Central memory CD8-positive, alpha-beta T cell (primary cell): ENCODE measurements at places on chromosomes 3 and 15.

DNA sequence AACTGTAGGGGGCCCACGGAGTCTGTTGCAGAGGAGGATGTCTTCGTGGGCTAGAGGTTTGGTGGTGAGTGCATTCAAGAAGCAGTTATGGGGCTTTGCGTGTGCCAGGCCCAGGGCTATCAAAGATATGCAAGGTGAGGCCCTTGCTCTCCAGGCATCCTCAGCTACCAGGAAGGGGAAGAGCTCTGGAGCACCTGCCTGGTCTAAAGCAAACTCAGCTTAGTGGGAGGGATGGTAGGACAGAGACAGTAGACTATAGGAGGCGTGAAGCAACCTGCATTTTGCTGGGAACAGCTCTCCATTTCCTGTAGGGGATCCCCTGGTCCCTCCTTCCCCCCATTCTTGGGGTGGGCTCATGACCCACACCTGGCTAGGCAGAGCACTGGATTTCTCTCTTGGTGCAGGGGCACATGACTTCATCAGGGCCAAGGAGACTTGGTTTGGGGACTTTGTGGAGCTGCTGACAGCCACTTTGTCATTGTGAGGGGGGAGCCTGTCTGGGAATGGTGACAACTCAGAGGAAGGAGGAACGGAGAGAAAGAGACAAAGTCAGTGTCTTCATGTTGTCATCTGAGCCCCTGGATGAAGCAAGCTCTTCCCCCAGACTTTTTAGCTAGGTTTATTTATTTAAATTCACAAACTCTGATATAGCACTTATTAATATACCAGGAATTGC is 8.6 kb upstream of the EEFSEC start:
- no peak overlapping the region for H3K27ac ChIP-seq
- DNase-seq = no peak
- H3K4me1 ChIP-seq = no peaks in the 10 kb centered on the region
- peaks cover 1% of the 10 kb centered on the region for H3K36me3 ChIP-seq
- no peaks in the 10 kb centered on the region for H3K27me3 ChIP-seq

GRCh38 chr3:41173926-41174885 is 25.1 kb upstream of the CTNNB1 start:
- no peaks in the 10 kb centered on the region for H3K4me1 ChIP-seq
- H3K27ac ChIP-seq = no peak overlapping the region
- H3K27me3 ChIP-seq = peaks cover 41% of the 10 kb centered on the region
- no peaks in the 10 kb centered on the region for H3K36me3 ChIP-seq
- DNase-seq = no peak

GRCh38 chr3:112304611-112305010 is 10.6 kb upstream of the SLC9C1 start:
- H3K4me3 ChIP-seq = no peak overlapping the region
- DNase-seq = no peak
- peaks cover 2% of the 10 kb centered on the region for H3K36me3 ChIP-seq

DNA sequence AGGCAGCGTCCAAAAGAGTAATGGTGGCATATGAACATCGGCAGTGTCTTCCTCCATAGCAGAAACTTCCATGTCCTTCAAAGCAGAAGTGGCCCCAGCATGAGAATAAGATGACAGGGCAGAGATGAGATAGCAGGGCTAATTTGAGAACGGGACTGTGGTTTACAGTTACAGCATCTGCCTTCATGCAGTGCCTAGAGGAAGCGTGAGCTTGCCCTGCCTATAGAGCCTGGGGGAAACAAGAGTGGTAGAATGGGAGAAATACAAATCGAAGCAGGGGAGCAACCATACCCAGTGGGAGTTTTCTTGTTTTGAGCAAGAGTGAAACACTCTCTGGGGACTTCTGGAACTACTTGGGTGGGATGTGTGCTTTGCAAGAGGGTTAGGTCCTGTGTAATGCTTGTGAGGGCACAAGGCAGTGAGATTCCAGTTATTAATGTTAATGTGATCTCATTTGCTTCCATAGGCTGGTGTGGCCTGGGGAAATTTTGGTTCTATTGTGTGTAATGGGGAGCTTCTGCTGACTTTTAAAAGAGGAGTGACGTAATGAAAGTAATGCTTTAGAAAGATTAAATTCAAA is 616.9 kb downstream of the ZIC1 start:
- H3K27me3 ChIP-seq = no peaks in the 10 kb centered on the region
- no peak overlapping the region for H3K4me3 ChIP-seq
- H3K27ac ChIP-seq = no peak overlapping the region
- H3K36me3 ChIP-seq = no peaks in the 10 kb centered on the region

DNA sequence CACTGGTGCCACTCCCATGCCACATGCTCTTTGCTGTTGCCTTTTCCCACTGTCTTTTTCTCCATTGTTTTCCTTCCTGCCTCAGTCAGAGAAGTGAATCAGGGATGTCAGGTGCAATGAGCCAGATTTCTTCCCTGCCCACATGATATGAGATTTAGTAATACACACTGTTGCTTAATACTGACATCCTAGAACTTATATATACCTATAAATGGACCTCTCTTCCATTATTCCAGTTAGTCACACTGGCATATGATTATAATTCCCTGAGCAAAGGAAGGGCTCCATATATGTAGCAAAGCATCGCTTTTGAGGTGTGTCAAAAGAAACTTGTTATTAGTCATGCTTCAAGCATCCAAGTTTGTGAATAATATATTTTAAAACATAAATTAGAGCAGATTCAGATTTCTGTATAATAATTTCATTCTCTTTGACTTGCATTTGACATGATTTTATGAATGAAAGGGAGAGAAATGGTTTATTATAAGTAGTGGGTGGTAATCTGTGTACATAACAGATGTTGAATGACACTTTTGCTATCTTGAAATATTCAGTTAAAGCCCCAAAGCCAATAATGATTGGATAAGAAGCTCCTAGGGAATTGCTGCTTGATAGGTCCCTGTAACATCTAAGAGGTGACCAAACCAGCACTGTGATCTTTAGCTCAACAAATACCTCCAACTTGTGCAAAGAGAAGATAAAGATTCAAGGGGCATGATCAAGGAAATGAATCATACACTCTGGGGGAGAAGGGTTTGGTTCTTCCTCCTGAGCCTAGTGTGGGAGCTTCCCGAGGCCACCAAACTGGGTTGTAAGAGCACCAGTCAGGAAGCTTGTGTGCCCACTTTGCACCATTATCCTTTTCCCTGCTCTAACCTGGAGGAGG is 48.6 kb downstream of the CHST2 start:
- no peak for DNase-seq
- no peak overlapping the region for H3K4me3 ChIP-seq
- H3K4me1 ChIP-seq = peaks cover 48% of the 10 kb centered on the region
- peaks cover 1% of the 10 kb centered on the region for H3K36me3 ChIP-seq

GRCh38 chr15:78959360-78959759 is 14.5 kb upstream of the CTSH start:
- no peak overlapping the region for H3K4me3 ChIP-seq
- H3K4me1 ChIP-seq = no peaks in the 10 kb centered on the region
- DNase-seq = no peak
- H3K27me3 ChIP-seq = peaks cover 5% of the 10 kb centered on the region
- H3K36me3 ChIP-seq = no peaks in the 10 kb centered on the region

- no peak overlapping the region for H3K27ac ChIP-seq
- no peak overlapping the region for H3K4me3 ChIP-seq
- DNase-seq = no peak
- no peaks in the 10 kb centered on the region for H3K36me3 ChIP-seq
- no peaks in the 10 kb centered on the region for H3K4me1 ChIP-seq
Measured at GRCh38 chr3:21785765-21786437, 34.9 kb upstream of the ZNF385D start.

GRCh38 chr15:33831646-33832045 is 136.7 kb upstream of the CHRM5 start:
- H3K4me3 ChIP-seq = no peak overlapping the region
- no peaks in the 10 kb centered on the region for H3K4me1 ChIP-seq
- peaks cover 14% of the 10 kb centered on the region for H3K27me3 ChIP-seq
- DNase-seq = no peak
- no peak overlapping the region for H3K27ac ChIP-seq
- H3K36me3 ChIP-seq = peaks cover 2% of the 10 kb centered on the region
